ENCODE measurements at places on chromosomes 4 and X.

DNA sequence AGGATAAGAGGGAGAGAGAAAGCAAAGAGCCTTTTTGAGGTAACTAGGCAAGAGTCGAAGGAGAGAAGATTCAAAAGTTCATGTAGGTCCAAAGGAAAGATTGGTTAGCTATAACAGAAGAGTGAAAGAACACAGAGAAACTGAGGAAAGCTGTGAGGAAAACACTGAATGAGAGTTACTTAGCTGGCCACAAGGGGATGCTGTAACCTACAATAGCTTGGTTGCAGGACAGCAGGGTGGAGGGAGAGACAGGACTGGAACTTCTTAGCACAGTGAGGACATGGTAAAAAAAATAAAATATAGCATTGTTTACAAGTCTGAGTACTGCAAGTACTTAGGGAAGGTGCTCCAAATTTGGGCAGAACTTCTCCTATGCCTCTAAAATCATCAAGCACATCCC lies 48.3 kb downstream of the RAI2 start:
- DNase-seq = no peak

GRCh38 chr4:3722446-3723231 lies 43.5 kb upstream of the ADRA2C start:
- DNase-seq = no peak

- no peak for DNase-seq
Measured at GRCh38 chrX:41692162-41692749, 3.5 kb downstream of the GPR34 start.

- no peak for DNase-seq
Measured at GRCh38 chrX:18549643-18550042, 122.3 kb downstream of the RS1 start.

DNA sequence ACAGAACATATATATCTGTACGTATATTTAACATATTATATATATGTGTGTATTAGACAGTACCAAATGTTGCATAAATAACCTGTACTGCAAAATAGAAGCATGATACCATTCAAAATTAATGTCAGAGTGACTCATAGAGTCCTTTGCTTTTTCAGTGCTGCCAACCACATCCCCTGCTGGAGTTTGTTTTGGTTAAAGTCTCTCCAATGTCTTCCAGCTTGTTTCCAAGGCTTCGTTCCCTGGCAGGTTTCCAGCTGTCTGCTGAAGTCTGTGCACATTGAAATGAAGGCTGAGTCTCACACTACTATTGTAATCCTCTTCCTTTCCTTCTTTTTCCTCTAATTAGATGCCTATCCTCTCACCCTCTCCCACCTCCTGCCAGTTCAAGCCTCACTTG lies 14.9 kb downstream of the NRK start:
- no peak for DNase-seq

GRCh38 chr4:120672558-120673147 lies 249.9 kb downstream of the PRDM5 start:
- DNase-seq = no peak

- no peak for DNase-seq
Measured at GRCh38 chr4:113981591-113981990, 2.1 kb upstream of the ARSJ start.

Data from MM.1S (cell line).